ENCODE measurements at places on chromosomes 5 and 9.

DNA sequence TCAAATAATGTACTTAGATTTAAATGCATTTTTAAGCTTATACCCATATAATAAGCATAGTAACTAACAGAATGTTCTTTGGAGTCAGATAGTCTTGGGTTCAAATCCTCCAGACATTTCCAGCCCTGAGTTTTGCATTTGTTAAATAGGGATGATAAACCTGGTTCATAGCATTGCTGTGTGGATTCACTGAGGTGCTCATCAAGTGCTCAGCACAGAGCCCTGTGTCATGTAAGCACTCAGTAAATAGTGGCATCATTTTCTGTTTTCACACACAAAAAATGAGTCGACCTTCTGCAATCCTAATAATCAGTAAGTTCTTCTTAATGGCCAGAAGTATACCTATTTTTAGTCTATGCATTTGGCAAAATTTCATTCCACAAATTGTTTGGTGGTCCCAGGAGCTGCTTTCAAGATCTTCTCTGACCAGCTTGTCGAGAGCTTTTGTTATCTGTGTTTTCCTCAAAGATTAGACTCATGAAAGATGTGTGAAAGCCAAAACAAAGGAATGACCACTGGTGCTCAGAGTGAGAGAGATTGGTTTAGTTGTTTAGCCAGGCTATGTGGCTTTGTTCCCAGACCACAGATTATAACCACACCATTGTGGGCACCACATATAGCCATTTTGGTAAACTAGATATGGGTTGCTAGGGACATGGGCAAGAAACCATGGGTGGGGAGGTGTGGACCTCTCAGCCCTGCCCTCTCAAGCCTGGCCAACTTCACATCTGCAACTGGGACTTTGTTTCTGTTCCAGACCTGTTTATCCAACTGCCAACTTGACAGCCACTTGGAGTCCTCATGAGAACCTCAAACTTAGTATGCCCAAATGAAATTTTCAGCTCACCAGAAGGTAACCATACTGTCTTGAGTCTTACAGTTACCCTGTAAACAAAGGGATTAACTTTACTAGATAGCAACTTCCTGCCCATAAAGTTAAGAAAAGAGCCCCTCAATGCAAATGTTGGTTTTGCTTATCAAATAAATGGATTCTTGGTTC is 45.0 kb downstream of the DOCK8 start:
- no peak for DNase-seq

- no peak for DNase-seq
Observed at GRCh38 chr5:74205767-74206578, 434.6 kb downstream of the ENC1 start.

GRCh38 chr9:101387871-101388506 is 3.2 kb upstream of the BAAT start:
- peak; percentile 73 for DNase-seq

GRCh38 chr9:92142329-92142728 is 27.1 kb upstream of the SPTLC1 start:
- DNase-seq: no peak

DNA sequence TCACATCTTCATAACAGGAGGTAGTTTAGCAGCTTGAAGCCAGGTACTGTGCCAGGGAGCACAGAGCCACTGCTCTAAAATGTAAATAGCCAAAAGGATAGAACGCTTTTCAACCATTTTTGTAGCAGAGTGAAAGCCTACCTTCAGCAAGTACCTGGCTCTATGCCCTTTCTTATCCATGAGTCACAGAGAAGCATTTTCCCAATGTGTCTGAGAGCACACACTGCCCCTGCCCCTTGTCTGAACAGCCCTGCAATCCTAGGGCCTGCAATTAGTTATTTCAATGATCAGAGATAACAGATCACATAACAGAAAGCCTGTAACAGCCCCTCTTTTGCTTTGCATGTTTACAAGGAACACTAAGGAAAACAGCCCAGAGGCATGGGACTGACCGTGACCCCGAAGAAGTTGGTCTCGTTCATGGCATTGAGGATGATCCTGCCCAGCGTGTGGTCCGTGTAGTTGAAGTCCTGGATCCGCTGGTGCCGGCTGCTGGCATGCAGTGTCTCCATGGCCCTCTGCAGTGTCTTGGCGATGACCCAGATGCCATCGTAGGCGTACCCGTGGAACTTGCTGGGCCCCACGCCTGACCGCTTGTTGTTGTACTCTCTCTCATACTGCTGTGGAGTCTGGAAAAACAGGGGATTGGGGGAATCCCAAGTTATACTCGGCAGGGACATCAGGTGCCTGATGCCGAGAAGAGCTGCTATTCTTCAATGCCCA is 198.3 kb upstream of the TBC1D2 start:
- DNase-seq: no peak

GRCh38 chr9:72257814-72258213 is 107.2 kb downstream of the ZFAND5 start:
- no peak for DNase-seq

DNA sequence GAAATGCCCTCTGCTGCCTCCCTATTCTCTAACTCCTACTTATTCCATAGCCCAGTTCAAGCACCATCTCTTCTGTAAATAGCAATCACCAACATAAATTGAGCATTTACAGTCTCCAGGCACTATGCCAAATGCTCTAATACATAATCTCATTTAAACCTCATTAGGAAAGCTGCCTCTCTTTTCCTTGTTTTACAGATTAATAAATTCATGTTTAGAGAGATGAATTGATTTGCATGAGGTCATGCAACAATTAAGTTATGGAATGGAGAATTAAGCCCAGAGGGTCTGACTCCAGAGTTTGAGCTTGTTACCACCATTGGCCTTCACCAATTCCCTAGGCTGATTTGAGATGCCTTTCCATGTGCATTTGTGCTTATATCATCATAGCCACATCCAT is 23.4 kb upstream of the RFX3 start:
- peak; percentile 31 for DNase-seq

DNA sequence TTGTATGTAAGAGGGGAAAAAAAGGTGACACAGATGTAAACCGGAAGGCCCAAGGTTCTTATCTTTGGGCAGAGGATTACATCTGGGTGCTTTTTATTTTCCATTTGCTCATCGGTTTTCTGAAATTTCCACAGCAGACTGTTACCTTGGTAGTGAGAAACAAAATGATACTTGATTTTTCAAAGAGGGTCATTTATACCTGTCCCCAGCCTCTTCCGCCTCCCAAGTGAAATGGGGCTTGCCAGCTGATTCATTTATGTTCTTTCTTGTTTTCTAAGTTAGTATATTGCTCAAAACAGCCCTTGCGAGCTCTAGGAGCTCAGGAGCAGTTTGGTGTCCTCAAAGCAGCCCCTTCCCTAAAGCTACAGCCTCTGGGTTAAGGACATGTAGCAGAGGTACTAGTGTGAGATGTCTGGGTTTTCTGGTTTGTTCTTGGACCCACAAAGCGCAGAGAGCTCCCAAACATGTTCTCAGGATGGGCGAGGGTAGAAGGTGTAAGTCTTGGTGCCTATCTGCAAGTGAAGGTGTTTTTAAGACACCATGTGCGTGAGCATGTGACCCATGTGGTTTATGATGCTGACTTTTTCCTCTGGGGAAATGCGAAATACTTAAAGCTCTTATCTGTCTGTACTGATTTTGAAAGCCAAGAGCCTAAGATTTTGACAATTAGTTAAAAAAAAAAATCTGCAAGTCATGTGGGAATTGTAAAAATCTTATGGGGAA is 38.3 kb downstream of the DAPK1 start:
- DNase-seq: no peak

- DNase-seq: no peak
Observed at GRCh38 chr9:14466429-14466818, 152.5 kb upstream of the NFIB start.

DNA sequence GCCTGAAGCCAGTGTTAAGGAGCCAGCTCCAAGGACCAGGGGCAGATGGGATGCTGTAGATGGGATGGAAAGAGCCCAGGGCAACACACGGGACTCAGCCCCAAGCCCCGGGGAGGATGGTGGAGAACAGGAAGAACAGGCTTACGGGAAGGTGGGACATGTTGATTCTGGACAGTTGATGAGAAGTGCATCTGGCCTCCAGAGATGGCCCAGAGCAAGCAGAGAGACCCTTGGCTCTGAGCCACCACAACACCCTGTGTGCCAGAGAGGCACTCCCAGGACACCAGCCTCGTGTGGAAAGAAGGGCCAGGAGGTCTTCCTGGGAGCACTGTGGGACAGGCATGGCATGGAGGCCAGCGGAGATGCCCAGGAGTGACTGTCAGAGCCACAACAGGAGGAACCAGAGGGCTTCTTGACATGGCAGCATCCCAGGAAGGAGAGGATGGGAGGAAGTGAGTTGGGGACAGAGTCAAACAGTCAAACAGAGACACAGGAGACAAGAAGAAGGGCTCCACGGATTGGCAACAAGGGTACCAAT is 156.3 kb upstream of the MVB12B start:
- DNase-seq: no peak

DNA sequence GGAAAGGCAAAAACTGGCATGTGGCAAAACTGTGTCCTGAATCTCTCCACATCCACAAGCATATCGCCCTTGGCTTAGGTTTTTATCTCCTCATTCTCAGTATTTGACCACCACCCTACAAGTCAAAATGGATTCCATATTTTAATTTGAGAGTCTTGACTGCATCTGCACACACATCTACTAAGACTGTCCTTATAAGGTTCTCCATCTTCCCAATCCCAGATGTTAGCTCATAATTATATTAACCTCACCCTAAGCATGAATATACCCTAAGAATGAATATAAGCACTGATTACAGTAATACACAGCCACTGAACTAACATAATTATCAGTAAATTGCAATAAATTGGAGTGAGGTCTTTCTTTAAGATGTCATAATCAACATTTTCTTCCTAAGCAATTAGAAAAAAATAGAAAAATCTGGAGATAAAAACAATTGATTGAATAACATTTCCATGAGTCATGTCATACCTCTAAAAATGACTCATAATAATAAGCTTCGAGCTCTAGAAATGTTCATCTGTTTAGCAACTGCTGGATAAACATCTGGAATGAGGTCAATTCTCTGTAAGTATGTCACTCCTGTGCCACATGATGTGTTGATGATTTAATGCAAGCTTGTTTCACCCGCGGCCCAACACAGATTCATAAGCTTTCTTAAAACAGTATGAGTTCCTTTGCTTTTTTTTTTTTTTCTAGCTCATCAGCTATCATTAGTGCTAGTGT is 39.9 kb upstream of the PAM start:
- no peak for DNase-seq

DNA sequence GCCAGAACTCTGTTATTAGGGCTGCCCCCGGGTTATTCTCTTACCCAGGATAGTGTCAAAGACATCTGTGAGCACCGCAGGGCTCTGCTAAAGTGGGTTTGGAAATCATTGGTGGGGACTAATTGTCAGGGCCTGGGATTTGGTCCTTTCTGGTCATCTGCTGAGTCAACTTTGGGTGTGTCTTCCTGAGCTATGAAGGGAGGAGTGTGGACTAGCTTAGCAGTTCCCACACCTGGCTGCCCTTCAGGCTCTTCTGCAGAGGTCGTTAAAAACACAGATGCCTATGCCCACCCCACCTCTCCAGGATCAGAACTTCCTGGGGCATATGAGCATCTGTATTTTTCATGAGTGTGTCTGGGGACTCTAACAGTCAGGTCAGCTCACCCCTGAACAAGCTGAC is 352.2 kb downstream of the SLIT3 start:
- no peak for DNase-seq

GRCh38 chr9:87592554-87593358 is 95.1 kb downstream of the DAPK1 start:
- no peak for DNase-seq

GRCh38 chr5:2848619-2849018 is 97.1 kb upstream of the IRX2 start:
- DNase-seq: no peak

- DNase-seq: no peak
Observed at GRCh38 chr9:135359764-135360163, 119.8 kb upstream of the PPP1R26 start.

DNA sequence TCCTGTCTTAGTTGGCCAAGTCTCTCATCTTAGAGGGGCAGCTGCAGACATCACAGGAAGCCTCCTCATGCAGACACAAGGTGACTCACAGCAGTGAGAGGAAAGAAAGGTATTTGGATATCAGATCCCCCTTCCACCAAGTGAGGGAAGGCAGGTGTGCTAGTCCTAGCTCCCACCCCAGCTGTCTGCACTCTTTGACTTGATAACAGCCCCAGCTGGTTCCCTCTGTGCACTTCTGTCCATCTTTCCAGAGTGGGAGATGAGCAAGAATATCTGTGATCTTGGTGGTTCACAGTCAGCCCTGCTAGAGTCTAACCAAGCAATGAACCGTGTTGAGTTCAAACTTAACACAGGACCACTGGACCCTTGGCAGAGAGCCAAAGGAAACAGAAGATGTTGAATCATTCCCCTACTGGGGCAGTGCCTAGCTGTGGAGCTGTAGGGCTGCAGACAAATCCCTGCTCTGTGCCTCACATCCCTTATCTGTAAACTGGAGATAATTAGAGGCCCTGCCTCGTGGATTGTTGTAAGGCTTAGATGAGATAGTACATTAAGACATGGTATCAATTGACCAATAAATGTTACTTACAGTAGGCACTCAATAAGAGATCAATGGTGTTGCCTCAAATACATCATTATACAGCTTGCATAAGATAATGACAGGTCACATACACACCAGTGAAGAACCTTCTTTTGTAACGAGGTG is 39.1 kb downstream of the SH3RF2 start:
- DNase-seq: no peak

DNA sequence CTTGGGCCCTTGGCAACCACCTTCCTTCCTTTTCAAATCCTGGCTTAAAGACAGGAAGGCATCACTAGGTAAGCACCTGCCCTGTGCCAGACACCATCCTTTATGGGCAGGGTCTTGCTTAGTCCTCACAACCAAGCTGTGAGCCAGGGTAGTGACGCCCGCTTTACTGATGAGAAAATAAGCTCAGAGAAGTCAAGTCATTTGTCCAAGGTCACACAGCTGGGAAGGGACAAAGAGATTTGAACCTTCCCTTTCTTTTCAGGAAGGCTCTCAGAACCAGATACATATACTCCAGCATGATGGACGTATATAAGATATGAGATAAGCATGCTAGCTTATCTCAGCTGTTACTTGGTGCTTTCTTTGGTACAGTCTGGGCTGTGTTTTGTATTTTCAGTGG is 76.9 kb downstream of the SH3PXD2B start:
- no peak for DNase-seq

DNA sequence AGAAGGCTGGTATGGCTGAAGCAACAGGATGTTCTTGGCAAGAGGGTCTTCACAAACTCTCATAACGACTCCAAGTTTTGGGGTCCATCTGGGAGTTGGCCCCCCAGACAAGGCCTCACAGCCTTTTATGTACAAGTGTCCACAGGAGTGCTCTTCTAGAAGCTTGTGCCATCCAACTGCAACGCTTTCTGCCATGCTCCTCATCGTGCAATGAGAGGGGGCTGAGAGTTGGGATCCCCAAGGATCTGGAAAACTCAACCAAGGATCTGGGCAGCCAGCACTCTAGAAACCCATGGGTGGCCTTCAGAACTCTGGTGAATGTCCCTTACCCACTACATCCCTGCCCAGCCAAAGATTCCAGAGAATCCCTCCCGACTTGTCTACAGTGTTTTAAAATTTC is 8.5 kb upstream of the AMBP start:
- DNase-seq: no peak

DNA sequence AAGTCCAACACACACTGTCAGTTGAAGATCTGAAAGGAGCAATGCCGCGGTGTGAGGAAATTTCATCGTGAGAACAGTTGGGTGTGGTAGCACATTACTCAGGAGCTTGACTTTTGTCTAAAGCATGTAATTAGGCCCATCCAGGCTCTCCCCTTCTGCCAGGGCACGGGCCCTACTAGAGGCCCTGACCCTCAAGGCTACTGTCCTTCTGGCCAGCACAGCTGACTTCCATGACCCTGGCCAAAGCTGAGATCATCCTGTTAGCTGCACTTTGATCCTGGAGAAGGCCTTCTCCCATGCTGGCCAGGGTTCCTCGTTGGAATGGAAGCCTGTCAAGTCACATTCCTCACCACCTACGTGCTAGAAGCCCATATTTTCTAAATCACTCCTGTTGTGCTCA is 77.8 kb upstream of the SLC1A3 start:
- DNase-seq: no peak
